ENCODE measurements at places on chromosomes 12 and 14.

DNA sequence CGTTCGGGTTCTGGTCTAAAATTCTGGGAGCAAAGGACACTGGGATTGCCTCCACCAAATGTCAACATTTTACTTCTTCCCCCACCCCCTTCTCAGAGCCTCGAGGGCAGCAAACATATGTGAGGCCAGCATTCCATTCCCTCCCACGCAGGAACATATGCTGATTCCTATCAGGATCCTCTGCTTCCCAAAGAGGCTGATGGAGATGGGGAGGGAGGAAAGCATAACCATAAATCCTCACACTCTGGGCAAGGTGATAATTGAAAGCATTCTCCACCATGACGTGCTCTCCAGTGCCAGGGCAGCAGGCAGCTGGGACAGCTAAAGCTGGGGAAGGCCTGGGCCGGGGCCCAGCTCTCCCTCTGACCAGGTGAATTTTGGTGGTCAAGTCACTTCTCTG is 395.0 kb downstream of the ZFP36L1 start:
- DNase-seq = peak; percentile 57

DNA sequence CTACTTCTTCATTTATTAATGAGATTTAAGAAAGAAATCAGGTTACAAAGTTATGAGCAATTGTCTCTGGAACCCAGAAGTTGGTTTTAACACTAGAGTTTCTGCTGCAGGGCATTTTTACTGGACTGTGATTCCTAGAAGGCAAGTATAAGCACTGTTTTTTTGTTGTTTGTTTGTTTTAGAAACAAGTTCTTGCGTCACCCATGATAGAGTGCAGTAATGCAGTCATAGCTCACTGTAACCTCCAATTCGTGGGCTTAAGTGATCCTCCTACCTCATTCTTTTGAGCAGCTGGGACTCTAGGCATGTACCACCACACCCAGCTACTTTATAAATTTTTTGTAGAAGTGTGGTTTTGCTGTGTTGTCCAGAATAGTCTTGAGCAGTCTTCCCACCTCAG is 25.6 kb downstream of the RAP1B start:
- DNase-seq = no peak

DNA sequence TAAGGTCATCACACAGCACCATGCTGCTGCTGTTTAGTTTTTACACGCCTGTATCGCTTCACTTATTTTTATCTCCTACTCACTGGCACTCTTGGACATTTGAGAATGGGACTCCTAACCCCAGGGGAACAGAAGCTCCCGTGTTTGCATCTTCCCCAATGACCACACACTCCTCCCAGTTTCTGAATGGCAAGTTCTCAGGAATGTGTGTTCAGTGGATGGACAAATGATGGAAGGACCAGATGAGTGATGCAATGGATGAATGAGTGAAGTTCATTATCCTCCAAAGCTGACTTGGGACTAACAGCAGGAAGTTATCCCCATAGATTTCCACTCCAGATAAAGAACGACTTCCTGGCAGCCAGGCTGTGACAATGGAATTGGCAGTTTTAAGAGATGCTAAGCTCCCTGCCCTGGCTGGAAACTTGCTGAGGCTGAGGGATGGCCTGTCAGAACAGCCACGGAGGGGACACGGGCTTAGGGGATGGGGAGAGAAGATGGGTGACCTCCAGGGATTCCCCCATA is 231.5 kb downstream of the SLC15A4 start:
- no peak for DNase-seq

DNA sequence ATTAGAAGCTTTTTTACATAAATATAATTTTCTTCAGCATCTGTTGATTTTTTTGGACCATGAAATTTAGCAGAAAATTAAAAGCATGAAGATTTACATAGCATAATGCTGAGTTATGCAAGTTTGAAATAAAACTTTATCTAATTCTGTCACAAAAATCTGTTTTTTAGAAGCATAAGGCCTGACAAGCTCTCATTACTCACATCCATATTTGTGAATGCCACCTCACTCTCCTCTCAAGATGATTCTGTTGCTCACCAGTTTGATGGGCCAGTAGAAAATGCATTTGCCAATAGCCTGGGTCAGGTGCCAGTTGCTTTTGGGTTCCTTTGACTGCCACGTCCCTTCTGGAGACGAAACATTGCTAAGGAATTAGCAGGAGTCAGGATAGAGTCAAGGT is 181.5 kb upstream of the ATP2B1 start:
- DNase-seq = no peak

DNA sequence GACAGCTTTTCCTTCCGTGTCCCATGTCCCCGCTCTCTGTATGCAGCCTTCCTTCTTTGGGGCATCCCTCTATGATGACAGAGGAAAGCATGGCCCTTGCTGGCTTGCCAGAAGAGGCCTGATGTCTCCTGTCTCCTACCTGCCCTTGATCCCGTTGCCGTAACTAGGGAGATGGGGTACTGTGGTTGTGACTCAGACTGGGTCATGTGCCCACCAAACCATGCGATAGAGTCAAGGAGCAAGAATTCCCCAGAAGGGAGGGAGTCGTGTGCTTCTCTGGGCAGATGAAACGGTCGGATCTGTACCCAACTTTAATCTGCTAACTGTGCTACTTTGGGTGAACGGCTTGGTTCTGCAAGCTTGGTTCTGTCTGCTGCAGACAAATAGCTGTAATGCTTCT is 99.1 kb upstream of the DYNC1H1 start:
- no peak for DNase-seq

- no peak for DNase-seq
These were observed 7.2 kb downstream of the DNAI7 start for GRCh38 chr12:25187781-25188180.

- no peak for DNase-seq
These were observed 49.8 kb upstream of the PARP11 start for GRCh38 chr12:3923021-3923420.

- DNase-seq = no peak
These were observed 5.0 kb upstream of the SRSF9 start for GRCh38 chr12:120474616-120474960.

DNA sequence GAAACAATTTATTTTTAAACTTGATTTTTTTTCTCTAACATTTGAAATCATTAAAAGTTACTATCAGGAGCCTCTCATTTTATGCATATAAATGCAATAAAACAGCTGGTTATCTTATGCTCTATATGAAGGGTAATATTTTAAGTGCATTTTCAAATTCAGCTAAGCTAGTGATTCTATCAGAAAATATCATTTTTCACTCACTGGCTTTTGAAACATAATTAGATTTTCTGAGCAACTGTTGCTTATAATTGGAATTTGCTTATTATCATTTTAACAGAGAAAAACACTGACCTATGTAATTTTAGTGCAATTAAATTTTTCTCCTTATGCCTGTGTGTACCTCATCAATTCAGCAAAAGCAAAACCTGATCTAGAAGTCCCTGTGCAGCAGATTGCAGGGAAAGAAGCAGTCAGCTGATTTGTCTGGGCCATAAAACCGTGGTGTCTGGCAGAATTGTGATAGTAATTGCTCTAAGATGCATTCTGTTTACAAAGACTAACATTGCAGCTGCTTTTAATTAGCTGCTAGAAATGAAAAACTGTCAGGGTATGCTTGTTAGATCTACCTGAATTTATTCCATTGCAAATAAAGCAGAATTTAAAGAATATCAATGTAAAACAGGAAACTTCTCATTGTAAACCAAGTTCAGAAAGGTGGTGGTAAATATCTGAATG is 75.0 kb downstream of the BICD1 start:
- peak; percentile 76 for DNase-seq

- DNase-seq = no peak
These were observed 648 bp downstream of the CHD4 start for GRCh38 chr12:6606331-6607131.

DNA sequence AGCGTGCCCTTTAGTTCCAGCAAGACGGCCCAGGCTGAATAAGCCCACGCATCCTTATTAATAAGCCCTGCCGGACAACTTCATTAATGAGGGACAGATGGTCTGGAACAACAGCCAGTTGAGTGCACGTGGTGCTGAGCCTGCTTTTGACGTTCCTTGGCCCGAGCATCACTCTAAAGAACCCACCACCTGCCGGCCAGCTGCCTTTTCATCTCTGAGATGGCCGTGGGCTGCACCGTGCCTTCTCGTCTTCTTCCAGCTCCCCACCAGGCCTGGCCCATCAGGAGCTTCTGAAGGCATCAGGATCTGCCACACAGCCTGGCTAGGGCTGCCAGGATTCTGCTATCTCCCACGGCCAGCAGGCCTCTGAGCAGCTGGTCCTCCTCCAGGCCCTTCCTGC is 80.0 kb downstream of the AACS start:
- no peak for DNase-seq

DNA sequence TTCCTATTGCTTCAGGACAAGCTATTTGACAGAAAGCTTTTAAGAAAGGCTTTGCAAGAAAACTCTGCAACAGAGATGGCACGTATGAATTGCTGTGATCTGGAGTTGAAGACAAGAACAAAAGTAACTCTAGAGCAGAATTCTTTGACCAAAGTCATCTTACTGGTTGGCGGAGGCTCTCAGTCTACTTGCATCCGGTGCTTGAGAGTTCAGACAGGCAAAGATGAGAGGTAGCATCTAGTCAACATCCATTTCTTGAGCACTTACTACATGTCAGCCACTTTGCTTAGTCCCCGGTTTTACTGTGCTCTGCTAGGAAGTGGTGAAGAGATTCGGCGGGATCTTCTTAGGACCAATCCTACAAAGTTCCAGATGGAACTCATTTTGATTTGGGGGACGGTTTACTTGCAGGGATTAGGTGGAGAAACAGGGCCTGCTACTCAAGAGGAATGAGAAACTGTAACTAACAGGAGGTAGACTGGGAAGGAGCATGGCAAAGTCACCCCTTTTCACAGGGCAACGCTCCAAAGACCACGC is 404 bp upstream of the CCDC91 start:
- no peak for DNase-seq

Data from SK-N-DZ (cell line).